ENCODE measurements at places on chromosomes 6 and 20.
A peak's percentile ranks its signal among the peaks of the same experiment; 100 is the strongest.

- DNase-seq: peak; percentile 11
Measured at GRCh38 chr6:45423824-45424450, 46.2 kb upstream of the SUPT3H start.

- DNase-seq: no peak
Measured at GRCh38 chr20:1375515-1375914, 17.3 kb downstream of the FKBP1A start.

DNA sequence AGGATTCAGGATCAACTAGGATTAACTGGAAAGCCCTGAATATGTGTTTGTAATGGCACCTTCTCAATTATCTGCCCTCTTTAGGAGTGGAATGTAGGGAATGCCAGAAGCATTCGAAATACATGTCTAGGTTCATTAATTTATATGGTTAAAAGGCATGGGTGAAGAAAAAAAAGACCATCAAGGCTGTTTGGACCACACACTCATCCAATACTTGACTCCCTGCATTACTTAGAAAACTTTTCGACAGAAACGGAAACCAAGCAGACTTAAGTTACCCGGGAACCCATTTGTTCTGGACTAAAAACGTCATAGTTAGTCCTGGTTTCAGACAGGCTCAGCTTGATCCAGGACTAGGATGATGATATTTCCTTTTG lies 33.2 kb downstream of the SLC2A10 start:
- no peak for DNase-seq

- no peak for DNase-seq
Measured at GRCh38 chr6:167105060-167105459, 17.8 kb upstream of the CCR6 start.

DNA sequence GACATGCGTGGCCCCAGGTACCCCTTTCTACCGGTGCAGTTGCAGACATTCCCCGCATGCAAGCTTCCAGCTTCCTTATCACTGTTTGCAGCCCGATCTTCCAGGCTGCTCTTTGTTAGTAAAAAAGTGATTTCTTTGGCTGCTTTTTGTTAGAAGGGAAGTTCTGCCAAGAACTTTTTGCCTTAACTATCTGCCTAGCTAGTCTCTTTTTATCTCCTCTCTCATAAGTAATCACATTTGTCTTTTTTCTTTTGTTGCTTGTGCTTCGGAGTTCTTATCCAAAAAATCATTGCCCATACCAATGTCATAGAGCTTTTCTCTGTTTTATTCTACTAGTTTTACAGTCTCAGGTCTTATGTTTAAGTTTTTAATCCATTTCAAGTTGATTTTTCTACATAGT lies 20.3 kb downstream of the FAM162B start:
- DNase-seq: no peak

- no peak for DNase-seq
Measured at GRCh38 chr6:31142361-31142761, 3.5 kb upstream of the PSORS1C2 start.

DNA sequence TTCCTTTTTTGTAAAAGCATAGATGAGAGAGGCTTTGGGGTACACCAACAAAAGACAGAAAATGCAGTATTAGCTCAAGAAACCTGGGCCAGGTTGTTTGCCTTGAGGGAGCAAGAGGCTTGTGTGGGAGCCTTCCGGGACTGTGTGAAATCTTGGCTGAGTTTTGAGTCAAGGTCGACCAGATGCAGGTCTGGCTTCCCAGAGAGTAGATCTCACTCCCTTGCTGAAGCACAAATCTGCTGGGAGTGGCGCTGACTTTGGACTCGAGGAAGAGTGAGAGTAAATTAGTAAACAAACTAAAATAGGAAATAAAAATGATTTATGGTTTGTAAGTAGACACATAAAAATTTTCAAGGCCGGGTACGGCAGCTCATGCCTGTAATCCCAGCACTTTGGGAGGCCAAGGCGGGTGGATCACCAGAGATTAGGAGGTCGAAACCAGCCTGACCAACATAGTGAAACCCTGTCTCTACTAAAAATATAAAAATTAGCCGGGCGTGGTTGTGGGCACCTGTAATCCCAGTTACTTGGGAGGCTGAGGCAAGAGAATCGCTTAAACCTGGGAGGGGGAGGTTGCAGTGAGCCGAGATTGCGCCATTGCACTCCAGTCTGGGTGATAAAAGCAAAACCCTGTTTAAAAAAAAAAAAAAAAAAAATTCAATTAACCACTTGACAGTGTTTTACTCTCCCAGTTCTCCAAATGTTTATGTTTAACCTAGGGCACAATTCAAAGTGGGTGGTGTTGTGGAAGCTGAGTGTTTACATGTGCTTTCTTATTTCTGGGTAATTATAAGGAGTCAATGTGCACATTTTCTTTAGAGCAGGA lies 27.7 kb upstream of the EDN1 start:
- no peak for DNase-seq

GRCh38 chr6:37515712-37516075 lies 16.0 kb upstream of the CCDC167 start:
- DNase-seq: no peak

DNA sequence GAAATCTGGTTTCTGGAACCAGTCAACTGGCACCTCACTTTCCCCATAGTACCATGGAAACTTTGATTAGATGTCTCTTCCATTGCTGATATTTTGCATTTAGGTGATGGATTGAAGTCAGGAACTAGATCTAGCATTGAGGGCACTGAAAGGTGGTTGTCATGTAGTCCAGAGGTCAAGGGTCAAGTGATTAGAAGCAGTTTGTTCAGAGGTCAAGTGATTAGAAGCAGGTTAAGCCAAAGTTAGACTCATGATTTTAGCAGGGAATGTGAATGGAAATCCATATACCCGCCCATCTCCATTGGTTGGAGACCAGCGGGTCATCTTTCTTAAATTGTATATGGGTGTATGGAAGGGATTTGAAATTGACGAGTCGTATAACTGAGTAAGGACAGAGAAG lies 51.2 kb downstream of the CBFA2T2 start:
- DNase-seq: no peak

DNA sequence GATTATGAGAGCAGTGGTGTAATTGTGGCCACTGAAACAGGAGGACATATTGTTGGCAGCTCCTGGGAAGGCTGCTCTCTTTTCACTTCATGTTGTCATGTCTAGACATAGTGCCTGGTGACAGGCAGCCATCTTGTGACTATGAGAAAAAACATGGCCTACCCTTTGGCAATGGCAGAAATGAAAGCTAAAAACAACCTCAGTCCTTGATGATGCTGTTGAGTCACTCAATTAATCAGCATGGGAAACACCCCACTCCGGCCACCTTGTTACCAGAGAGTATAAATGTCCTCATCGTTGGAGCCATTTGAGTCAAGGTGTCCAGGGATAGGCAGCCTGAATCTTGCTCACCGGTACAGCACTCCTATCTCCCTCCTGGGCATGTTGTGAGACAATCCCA lies 31.2 kb upstream of the HMGA1 start:
- DNase-seq: no peak

Data from stimulated activated CD8-positive, alpha-beta memory T cell treated with anti-CD3 and anti-CD28 coated beads, Interleukin-7, amount 100 ng/mL, for 4 hours (primary cell).